Fibroblast of the aortic adventitia (primary cell): ENCODE measurements at places on chromosomes 12 and 14. TPM values are rescaled to one million over a fixed set of nuclear protein-coding genes. Genes with fewer than 3 reads are reported as not detected.
A peak's percentile ranks its signal among the peaks of the same experiment; 100 is the strongest.

- DNase-seq = no peak
These were observed 87.6 kb upstream of the SSTR1 start for GRCh38 chr14:38120109-38120508.

DNA sequence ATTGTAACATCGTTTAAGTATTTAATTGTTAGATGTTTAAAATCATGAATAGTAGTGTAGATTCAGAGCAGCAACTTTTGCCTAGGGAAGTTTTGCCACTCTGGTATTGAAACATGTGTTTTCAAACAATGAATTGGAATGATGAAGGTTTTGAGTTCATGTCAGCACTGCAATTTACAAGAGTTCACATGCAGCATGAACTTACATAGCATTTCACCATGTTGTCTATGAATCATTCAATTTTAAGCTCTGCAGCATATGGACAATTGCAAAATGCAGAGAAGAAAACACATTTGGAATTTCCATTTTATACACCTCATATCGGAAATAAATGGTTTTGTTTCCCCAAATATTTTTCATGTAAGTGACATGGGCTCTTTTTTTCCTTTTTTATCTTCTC, 170.7 kb upstream of the CDKN3 start:
- peak; percentile 55 for DNase-seq

DNA sequence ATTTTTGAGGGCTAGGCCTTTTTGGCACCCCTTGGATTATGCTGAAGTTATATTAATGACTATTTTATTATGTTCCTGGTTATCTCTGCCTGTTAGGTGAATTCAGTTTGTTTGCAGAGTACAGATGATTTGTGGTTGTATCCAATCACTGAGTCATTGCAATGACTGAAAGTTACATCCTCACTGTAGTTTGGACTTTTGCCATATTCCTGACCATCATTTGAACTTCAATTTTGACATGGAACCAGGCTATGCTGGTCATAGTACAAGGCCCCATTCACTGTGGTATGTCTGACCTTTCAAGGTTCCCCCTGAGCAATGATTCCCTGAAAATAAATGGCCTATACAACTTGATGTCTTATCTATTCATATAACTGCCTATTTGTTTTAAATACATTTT, 621.0 kb downstream of the CCER1 start:
- peak; percentile 43 for DNase-seq

GRCh38 chr12:83676781-83677295, 990.1 kb downstream of the TMTC2 start:
- DNase-seq = no peak

GRCh38 chr14:31787377-31787776, 226.2 kb downstream of the NUBPL start:
- no peak for DNase-seq

GRCh38 chr12:45324391-45324790, 108.5 kb downstream of the ANO6 start:
- no peak for DNase-seq

DNA sequence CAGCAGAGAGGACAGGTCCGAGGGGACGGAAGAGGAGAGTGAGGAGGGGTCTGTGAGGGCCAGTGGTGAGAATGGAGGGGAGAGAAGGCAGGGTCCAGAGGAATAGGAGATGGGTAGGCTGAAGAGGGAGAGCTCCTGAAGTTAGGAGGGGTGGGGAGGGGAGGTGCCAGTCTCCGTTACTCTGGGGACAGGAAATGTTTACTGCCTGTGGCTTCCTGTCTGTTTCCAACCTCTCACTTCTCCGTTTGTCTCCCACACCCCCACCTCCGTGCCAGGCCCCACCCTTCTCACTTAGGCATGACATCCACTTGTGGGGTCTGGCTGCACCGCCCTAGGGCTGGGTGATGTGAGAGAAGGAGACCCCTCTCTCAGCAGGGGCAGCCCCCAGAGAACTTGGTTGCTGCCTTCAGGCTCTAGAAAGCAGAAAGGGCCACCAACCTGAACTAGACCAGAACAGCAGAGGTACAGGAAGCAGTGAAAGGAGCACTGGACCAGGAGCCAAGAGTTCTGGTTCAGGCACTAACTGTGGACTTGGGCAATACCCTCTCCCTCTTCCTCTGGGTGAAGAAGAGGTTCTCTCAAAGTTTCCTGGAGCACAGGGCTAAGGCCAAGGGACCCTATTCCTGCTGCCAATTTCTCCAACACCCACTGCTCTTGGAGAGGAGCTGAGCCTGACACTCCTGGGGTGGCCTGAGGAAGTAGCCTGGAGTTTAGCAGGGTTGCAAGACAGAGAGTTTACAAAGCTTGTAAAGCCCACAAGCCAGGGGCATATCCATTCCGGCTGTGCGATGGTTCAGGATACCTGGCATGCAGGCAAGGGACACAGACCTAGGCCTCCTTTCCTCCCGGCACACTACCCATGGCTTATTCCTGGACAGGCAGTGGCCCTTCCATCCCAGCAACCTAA, 5.5 kb downstream of the ITGA5 start:
- no peak for DNase-seq

- no peak for DNase-seq
These were observed 2.5 kb upstream of the PCNX4 start for GRCh38 chr14:60089221-60089620.

GRCh38 chr12:639988-640387, 23.3 kb downstream of the NINJ2 start:
- no peak for DNase-seq

The LMO3 gene
- 3.6 and 12.8 TPM in 2 replicates for total RNA-seq

The GABARAPL1 gene
- total RNA-seq = 26.3 and 82.4 TPM in 2 replicates
